ENCODE measurements at places on chromosomes 1 and 21. TPM values are rescaled to one million over a fixed set of nuclear protein-coding genes. Genes with fewer than 3 reads are reported as not detected.

FMO2 gene
- 151 TPM for total RNA-seq

GRCh38 chr21:36804874-36805611 lies 106.1 kb downstream of the SIM2 start:
- peak; percentile 52 for DNase-seq
- H3K27me3 ChIP-seq = no peaks in the 10 kb centered on the region
- H3K4me3 ChIP-seq = no peak overlapping the region

DNA sequence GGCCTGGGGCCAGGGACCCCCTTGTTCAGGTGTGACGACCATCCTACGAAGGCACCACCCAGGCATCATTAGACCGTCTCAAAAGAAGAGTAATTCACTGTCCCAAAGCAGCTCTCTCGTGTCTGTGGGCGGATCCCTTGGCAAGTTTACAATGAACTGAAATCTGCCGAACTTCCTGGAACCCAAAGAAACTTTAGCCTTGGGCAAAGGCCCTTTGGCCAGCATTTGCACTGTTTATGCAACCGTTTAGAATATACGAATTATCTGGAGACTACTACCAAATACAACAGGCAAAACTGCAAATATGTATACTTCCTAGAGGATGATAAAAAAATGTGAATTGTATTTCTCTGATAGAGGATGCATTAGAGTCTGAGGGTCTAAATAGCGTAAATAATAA lies 1.4 kb upstream of the SOD1 start:
- H3K27me3 ChIP-seq = no peaks in the 10 kb centered on the region
- H3K4me3 ChIP-seq = no peak overlapping the region
- no peaks in the 10 kb centered on the region for H3K36me3 ChIP-seq

DNA sequence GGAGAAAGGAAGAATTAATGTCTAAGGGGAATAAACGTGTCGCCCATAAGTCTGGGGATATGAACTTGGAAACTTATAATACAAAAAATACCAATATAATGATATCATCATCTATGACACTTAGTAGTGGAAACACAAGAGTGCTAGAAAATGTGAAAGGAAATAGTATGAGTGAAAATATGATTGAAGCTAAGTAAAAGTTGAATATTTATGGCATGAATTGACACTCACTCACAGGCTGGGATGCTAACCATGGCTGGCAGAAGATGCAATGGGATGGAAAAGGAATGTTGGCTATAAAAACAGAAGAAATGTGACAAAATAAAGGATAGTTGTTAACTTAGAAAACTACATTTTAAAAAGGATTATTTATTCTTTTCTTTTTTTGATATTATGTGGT lies 120.1 kb downstream of the XPR1 start:
- DNase-seq = no peak
- H3K4me3 ChIP-seq = no peak overlapping the region
- H3K4me1 ChIP-seq = no peaks in the 10 kb centered on the region
- H3K27me3 ChIP-seq = no peaks in the 10 kb centered on the region

OR10Z1 gene
- not detected for total RNA-seq

GRCh38 chr21:31107871-31108270 lies 69.6 kb upstream of the KRTAP19-8 start:
- no peaks in the 10 kb centered on the region for H3K36me3 ChIP-seq
- H3K27me3 ChIP-seq = no peaks in the 10 kb centered on the region
- H3K4me3 ChIP-seq = no peak overlapping the region
- H3K4me1 ChIP-seq = peaks cover 12% of the 10 kb centered on the region

GPR3 gene
- 0.39 TPM for total RNA-seq

All from upper lobe of left lung (tissue), 6 donors.